ENCODE measurements at places on chromosomes 5 and 9. TPM values are rescaled to one million over a fixed set of nuclear protein-coding genes. Genes with fewer than 3 reads are reported as not detected.
A peak's percentile ranks its signal among the peaks of the same experiment; 100 is the strongest.

- DNase-seq, result no peak
These were observed 243.5 kb downstream of the MAST4 start for GRCh38 chr5:66839636-66840185.

- peak; percentile 23 for DNase-seq
These were observed 831 bp upstream of the TBC1D9B start for GRCh38 chr5:179908528-179908927.

GRCh38 chr5:74167206-74167929 lies 473.2 kb downstream of the ENC1 start:
- DNase-seq, result peak; percentile 60

- no peak for DNase-seq
These were observed 84.1 kb downstream of the KIAA1958 start for GRCh38 chr9:112570671-112571167.

DNA sequence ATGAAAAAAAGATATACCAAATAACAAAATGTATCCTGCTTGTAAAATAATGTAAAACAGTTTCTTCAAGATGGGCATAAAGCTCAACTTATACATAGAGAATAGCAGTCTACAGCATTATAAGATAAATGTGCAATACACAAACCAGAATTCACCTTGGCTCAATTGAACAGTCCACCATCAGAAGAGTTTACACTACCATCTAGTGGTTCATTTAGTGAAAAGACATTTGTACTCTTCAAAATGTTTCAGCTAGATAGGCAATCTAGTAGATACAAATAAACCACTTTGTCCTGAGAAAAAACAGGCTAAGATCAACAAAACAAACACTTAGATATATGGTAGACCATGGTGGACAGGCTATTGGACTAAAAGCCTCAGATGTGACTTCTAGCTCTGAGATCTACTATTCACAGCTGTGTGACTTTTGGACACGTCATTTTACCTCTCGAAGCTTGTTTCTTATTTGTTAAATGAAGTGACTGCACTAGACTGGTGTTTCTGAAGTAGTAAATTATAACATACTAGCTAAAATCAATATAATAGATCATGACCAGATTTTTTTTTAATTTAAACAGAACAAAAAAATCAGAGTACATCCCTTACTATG lies 22.1 kb upstream of the TPD52L3 start:
- peak; percentile 84 for DNase-seq

- no peak for DNase-seq
These were observed 186.5 kb downstream of the ARHGEF28 start for GRCh38 chr5:73812457-73812856.

DNA sequence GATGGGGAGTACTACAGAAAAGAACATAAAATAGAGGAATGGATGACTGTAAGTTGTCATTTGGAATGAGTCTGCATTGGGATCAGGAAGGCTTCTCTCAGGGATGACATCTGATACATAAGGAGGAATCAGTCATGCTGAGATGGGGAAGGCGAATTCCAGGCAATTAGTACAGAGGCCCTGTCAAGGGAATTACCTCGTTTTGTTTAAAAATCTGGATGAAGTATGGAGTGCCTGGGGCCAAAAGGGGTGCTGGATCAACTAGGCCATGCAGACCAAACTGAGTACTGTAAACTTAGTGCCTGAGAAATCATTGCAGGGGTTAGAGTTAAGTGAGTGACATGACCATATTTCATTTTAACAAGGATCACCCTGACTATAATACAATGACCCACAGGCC lies 30.5 kb downstream of the JAKMIP2 start:
- no peak for DNase-seq

DNA sequence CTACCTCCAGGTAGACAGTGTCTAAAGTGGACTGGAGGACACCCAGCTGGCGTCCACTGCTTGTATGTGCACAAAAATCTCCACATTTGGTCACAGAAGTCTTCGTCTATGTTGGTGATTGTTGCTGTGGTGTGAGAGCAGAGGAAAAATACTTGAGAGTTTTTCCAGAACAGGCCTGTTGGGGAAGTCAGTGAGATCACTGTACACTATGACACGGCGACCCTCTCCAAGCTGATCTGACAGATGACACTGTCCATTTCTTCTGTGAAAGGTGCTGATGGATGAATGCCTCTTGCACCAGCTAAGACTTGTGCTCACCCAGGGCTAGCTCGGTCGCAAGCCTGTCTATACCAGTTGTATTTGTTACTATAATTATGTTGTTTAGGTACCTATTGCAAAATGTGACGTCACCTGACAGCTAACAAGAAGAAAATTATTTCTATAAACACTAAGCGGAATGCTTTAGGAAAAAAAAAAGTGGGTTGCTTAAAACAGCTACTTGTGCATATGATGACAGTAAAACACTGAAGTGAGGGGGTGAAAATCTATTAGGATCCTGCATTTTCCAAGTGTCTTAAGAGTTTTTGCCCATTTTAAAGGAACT lies 142.3 kb downstream of the ROR2 start:
- DNase-seq, result no peak

GRCh38 chr5:102867992-102868662 lies 113.0 kb downstream of the PAM start:
- DNase-seq, result peak; percentile 80

- DNase-seq, result no peak
These were observed 183.1 kb downstream of the GAS1 start for GRCh38 chr9:86764221-86764624.

GRCh38 chr5:167012123-167013034 lies 1279.1 kb upstream of the WWC1 start:
- no peak for DNase-seq

- DNase-seq, result no peak
These were observed 422.1 kb upstream of the PIK3R1 start for GRCh38 chr5:67793418-67793817.

- no peak for DNase-seq
These were observed 21.9 kb downstream of the ABITRAM start for GRCh38 chr9:108956022-108956630.

GRCh38 chr5:175579742-175580432 lies 78.0 kb upstream of the HRH2 start:
- no peak for DNase-seq

DNA sequence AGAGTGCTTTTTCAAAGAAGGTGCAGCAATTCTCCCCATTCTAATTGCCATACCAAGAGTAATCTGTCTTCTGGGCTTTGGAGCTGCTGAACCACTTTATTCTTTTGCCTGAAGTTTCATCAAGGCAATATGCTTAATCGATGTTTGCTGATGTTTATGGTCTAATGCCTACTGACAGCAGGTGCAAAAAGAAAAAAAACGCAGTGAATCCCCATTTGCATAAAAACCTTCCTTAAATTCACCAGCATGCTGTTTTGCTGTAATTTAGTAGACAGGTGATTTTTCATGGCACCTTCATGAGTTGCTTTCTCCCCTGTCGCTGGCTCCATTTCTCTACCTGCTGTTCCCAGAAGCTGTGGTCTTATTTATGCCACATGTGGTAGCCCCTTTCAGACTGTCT lies 83.1 kb upstream of the MAST4 start:
- DNase-seq, result no peak

DNA sequence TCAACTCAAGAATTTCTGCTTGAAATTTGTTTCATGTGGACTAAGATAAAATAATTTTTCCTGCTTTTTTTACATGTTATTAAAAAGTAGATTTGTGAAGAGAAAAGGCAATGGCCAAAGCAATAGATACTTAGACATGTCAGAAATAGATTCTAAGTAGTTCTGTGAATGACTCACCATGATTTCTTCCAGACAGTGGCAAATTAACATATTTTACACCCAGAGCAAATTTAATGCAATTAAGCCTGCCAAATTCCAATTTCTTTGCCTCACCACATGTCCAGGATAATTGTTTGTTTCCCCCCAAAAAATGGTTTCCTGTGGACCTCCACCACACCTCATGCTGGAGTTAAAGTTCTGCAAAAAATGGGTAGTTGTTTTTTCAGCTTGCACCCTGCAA lies 651.4 kb downstream of the CETN3 start:
- DNase-seq, result no peak

GRCh38 chr5:180253036-180253824 lies 38.7 kb downstream of the MAPK9 start:
- no peak for DNase-seq

DNA sequence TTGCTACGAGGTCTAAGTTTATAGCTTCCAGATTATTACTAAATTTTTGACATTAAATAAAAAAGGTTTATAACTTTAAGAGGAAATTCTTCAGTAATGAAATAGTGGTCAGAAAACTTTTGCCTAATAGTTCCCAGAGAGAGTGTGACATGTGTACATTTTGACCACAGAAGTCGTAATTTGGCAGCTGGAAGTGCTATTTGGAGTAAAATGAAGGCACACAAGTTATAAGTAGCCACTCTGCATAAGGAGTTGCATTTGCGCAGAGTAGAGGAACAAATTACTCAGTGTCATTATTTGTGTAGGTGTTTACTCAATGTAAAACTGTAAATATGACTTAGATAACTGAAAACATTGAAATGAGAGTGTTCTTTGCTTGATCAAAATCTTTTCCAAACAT lies 408.4 kb downstream of the CCDC171 start:
- DNase-seq, result no peak

Gene LRRC8A
- 39.8 TPM for total RNA-seq

Gene CDC20B
- total RNA-seq, result not detected

Gene IL9
- total RNA-seq, result not detected

Measured in osteoblast (primary cell).